ENCODE measurements at places on chromosomes 13 and 19.
A peak's percentile ranks its signal among the peaks of the same experiment; 100 is the strongest.

GRCh38 chr19:18669524-18669817, 14.0 kb upstream of the CRTC1 start:
- DNase-seq = no peak

DNA sequence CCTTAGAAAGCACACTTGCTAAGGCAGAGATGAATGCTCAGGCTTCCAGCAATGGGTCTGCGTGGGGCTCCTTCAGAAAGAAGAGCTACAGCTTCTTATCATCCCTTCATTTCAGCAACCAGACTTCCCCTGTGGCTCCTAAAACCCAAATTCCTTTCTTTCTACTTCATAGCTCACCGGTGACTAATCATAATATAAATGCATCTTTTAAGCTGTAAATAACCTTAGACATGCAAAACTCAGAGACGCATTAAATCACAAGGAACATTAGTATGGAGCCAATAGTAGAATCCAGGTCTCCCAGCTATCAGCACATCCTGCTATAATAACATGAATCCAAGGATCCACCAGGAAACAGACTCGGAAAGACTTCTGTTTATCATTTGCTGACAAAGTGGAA, 375.6 kb downstream of the COG6 start:
- no peak for DNase-seq

- no peak for DNase-seq
These were observed 2.3 kb downstream of the DHRS12 start for GRCh38 chr13:51801631-51802099.

DNA sequence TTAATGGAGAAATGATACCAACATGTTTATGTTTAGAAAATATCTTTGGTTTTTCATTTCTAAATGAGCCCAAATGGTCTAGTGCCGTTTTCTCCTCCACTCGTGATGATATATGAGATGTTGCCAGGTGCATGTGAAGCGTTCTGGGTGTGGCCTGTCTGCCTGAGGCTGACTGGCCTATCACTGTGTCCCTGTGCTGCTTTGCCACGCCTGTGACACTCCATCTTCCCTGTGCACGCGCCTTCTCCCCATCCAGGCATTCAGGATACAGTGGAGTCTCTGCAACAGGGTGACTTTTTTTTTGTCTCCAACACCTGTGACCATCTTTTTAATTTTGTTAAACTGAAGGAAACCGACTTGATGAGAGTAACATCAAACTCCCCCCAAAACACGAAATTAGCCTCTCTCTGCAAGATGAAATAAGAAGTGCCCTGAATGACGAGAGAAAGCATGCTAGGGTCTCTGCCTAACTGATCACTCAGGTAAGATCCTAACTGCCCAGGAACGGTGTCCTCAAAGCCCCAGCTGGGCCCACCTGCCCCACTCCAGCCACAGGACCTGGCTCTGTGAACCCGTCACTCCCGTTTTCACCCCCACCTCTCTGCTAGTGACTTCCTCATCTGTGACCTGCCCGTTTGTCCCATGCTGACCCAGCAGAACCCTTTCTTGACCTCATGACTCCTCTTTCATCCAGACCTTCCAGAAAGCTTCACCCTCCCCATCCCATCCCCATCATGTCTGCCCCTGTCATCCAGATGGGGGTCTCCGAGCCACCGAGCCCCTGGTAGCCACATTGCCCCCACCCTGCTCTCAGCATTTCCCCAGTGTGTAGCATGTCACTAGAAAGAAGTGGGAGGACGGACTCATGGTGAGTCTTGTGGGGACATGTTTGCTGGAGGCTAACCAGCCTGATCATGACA, 33.2 kb upstream of the TFDP1 start:
- no peak for DNase-seq

DNA sequence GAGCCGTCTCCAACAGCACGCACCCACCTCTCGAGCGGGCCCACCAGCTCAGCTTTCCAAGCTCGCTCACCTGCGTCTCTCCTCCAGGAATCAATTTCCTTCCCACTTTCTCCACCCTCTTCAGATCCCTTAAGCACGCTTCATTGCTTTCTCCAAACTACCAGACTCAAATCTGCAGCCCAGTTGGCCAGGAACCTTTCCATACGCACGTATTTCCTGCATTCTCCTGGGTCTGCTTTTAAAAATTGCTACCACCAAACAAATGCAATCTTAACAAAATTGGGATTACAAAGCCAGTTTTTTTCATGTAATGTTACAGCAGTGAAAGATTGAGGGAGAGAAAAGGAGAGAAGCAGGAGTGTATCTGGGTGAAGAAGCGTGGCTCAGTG, 1.5 kb downstream of the ENOX1 start:
- no peak for DNase-seq

- no peak for DNase-seq
These were observed 42.6 kb upstream of the MYO16 start for GRCh38 chr13:108586826-108587225.

- DNase-seq = no peak
These were observed at the start of gene KISS1R for GRCh38 chr19:917323-918151. TSS of gene KISS1R (plus strand) at chr19:917333. CDS start at chr19:917503, 170 bp downstream.

DNA sequence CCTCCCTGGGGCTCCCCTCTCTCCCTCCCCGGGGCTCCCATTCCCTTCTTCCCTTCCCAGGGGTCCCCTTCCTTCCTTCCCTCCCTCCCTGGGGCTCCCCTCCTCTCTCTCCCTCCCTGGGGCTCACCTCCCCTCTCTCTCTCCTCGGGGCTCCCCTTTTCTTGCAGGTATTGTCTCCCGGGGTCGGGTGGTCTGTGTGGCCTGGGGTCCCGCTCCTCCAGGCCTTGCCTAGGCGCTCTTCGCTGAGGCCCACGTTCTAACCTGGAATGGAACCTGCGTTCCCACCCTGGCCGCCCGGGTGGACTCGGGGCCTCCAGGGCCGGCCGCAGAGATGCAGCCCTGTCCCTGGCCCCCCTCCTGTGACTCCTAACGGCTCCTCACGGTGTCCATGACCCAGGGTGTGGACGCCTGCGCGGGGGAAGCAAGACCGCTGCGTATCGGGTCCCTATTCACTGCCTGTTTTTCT, 940 bp upstream of the DCUN1D2 start:
- DNase-seq = peak; percentile 26

GRCh38 chr19:48724796-48725753, 5.5 kb upstream of the MAMSTR start:
- peak; percentile 87 for DNase-seq

DNA sequence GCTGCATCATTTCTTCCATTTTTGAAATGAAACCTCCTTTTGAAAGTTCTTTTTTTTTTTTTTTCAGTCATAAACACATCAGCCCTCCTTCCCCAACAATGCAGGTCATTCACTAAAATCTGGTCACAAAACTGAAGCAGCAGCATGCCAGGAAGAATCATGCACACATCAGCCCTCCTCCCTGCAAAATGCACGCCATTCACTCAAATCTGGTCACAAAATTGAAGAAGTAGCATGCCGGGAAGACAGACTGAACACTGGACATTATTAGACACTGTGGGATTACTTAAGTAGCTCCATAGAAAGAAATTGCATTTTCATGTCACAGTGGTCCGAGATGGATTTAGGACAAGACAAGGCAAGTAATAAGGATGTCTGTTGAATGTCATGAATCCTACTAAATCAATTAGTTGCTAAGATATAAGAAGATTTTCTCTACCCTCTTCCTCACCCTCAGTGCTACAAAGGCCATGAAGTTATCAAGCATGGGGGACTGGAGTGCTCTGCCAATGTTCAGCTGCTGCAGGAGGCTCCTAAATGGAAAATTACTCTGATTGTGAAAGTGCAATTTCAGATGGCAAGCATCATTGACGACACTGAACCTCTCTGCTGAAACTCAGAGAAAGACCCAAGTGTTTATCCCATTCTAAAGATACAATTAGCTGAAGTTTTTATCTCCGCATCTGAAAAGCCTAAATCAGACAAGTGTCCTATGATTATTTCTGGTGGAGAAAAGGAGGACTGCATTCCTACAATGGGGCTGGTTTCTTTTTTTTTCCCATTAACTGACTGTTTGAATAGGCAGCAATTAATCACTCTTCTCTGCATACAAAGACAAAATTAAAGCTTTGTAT, 913.2 kb downstream of the DIAPH3 start:
- no peak for DNase-seq

GRCh38 chr19:33203529-33203928, 9.4 kb downstream of the LRP3 start:
- DNase-seq = no peak

DNA sequence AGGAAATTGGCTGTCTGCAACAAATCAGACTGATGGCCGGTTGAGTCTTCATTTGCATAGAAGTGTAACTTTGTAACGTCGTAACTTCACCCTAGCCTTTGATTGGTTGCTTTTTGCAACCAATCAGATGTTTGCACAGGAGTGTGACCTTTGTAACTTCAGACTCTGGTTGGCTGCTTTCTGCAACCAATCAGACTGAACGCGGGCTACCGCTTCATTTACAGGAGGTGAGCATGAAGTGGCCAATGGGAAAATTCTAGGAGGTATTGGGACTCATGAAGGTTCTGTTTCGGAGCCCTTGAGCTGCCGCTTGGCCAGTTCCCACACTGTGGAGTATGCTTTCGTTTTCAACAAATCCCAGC, 441 bp upstream of the ZNF559 start:
- DNase-seq = peak; percentile 64

- no peak for DNase-seq
These were observed 7.5 kb upstream of the FUT5 start for GRCh38 chr19:5877882-5878281.

DNA sequence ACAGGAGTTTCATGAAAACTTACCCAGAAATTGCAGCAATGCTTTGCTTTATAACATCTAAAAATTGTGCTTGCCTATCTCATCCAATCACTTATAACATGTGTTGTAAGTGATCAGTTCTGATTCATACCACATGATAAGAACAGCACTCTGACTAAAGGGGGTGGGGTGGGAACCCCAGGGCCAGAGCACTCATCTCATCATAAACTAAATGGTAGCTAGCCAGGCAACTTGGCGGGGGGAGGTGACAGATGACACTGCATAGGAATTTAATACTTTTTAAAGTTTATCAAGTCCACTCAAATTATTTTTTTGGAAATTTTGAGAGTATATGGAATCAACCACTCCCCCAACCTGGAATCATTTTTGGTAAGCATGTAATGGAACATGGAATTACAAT, 42.1 kb downstream of the FOXO1 start:
- no peak for DNase-seq

DNA sequence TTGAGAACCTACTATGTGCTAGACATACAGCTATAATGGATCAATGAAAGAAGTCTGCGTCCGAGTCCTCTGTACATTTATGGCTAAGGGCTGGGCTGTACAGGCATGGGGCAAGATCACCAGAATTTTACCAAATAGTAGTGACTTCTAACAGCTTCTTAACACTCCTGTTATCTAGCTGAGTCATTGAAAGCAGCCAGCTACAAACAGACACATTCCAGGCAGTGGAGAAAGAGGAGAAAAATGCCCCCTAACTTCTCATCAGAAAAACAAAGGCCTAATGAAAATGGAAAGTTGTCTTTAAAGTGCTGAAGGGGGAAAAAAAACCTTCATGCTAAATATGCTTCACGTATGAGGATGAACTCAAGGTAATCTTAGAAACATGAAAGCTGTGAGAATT, 14.3 kb upstream of the ZNF667 start:
- DNase-seq = no peak

DNA sequence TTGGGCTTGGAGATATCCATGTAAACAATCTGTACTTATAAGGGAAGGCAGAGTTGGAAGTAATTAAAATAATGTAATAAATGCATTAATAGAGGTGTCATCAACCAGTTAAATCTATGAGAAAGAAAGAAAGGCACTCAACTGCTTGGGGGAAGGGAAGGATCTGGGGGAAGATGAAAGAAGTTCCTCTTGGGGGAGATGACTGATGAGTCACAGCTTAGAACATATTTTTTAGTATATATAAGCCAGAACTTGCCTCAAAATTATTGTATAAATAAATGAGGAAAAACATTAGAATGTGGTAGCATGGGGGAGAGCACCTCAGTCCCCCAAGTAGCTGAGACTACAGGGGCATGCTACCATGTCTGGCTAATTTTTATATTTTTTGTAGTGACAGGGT, 205.8 kb downstream of the GGACT start:
- DNase-seq = no peak

DNA sequence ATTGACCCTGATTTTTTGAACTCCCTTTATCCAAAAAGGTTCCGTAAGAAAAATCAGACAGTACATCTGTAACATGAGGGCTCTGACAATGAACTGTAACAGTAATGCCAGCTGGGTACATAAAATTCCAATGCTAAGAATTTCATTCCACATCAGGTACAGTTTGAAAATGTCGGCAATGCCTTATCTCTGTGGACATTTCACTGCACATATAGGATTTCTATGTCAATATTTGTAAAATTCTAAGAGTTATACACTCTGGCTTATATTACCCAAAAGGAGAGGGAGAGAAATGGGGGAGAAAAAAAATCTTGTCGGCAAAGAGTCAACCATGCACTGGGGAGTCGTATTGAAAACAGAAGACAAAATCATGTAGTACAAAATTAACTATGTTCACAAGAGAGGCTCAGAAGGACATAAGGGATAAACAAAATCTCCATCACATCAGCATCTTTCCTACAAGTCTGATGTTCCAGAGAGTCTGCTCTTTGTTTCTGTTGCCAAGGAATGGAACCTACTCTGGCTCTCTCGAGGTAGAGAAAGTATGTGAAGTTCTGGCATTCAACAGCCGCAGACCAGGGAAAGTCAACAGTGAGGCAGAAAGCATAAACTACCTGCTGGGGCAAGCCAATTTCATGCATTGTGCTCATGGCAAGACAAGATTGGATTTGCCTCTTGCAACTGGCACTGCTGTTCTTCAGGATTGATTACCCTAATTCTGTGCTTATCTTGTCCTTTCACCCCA, 72.4 kb downstream of the STARD13 start:
- DNase-seq = no peak

DNA sequence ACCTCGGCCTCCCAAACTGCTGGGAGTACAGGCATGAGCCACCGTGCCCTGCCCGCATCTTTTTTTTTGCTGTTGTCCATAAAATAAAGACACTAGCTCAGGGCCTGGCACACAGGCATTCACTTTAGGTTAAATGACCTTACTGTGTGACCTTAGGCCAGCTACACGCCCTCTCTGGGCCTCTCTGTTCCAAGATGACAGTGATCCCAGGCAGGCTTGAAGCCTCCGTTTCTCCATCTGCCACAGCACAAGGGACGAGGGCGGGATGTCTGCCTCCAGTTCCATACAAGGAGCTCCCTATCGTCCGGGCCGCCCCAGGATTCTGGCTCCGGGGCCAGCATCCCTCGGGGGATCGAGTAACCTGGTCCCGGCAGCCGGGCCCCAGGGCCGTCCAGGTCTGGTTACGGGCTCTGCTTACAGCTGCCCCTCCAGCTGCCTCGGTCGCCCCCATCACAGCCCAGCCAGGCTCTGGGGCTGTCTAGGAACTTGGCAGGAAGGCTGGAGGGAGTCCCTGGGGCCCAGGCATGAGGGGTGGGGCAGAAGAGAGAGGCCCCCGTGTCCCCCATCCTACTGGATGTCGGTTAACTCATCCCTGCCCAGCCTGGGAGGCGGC, 11.9 kb upstream of the SEMA6B start:
- DNase-seq = peak; percentile 67

DNA sequence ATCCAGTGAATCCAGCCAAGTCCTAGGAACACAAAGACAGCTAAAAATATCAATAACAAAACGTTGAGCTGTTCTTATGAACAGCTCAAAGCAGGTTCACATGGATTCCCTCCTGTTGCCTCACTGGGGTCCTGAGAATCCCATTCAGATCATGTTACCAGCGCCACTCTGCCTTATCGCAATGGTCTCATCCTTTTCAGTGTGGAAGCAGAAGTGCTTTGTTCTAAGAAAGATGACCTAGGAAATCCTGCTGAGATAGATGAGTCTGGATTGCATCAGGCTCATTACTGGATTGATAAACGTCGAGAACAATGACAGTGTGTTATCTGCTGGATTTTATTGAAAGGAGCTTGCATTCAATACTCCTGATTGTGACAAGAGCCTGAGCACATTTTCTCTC, 87.0 kb downstream of the SLAIN1 start:
- no peak for DNase-seq

- no peak for DNase-seq
These were observed 826.3 kb downstream of the SLITRK6 start for GRCh38 chr13:84972907-84973306.

All from hindlimb muscle (tissue), 1 donor.